ENCODE measurements at places on chromosomes 2 and 18.
A peak's percentile ranks its signal among the peaks of the same experiment; 100 is the strongest.

GRCh38 chr2:31828891-31829290 lies 181.9 kb downstream of the MEMO1 start:
- DNase-seq = no peak

- no peak for DNase-seq
These were observed 236.3 kb upstream of the NRXN1 start for GRCh38 chr2:51268191-51268590.

DNA sequence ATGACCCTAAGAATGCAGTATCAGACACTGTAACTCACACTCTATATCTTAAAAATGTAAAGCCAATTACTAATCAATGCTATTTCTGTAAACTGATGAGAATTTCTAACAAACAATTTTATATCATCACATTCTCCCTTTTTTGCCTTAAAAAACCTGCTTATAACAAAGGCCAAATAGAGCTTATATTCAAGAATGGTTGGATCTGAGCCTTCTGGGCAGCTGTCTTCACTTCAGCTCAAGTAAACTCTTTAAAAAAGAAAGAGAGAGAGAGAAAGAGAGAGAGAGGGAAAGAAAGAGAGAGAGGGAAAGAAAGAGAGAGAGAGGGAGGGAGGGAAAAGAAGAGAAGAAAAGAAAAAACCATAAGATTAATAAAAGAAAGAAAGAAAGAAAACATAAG lies 231.8 kb downstream of the KCNE4 start:
- no peak for DNase-seq

- no peak for DNase-seq
These were observed 9.5 kb downstream of the HK2 start for GRCh38 chr2:74843433-74843832.

- DNase-seq = no peak
These were observed 6.7 kb upstream of the COMMD1 start for GRCh38 chr2:61898810-61899209.

DNA sequence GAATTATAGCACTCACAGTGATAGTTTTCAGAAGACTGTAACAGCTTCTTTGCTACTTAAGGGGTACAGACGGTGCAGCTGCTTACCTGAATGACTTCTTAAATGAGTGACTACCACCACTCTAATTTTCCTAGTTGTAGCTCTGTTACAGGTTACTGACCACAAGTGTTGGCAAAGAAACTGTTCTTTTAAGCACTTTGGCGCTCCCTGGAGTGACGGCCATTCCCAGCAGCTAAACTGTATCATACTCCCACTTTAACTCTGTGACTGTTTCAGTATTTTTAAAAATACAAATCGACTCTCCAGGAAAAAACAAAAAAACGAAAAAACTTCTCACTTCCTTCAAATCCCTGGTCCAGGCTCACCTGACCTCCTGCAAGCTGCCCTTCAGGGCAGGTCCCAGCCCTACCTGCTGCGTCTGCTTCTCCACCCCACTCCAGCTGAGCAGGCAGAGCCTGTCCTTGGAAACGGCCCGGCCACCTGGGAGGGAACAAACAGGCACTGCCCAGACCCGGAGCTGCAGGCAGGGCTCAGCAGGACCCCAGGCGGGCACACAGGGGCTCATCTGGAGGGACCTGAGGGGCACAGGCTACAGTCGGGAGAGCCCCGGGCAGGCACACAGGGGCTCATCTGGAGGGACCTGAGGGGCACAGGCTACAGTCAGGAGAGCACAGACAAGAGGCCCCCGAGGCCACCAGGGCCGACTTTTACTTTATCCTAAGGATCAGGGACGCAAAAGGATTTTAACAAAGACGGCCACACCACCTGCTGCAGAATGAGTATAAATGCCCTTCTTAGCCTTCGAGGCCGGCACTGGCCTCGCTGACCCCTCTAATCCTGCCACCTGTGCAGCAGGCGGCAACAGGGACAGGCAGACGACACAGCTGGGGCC lies 24.5 kb downstream of the SLC66A2 start:
- DNase-seq = peak; percentile 78

DNA sequence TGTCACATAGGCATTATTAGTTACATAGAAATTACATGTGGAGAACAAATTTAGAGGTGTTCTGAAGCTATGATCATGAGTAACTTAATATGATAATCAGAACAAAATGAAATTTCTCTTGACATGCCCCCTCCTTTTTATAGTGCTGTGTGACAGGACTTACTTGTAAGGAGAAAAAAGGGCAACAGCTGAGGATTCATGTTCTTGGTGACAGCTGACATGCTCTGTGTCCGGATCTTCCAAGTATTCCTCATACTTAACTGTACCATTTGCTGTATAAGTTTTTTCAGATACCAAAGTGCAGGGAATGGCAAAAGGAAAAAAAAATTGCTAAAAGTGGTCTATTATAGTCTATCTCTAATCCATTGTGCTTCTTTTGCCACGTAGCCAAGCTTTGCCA lies 3.5 kb upstream of the MYL1 start:
- no peak for DNase-seq

DNA sequence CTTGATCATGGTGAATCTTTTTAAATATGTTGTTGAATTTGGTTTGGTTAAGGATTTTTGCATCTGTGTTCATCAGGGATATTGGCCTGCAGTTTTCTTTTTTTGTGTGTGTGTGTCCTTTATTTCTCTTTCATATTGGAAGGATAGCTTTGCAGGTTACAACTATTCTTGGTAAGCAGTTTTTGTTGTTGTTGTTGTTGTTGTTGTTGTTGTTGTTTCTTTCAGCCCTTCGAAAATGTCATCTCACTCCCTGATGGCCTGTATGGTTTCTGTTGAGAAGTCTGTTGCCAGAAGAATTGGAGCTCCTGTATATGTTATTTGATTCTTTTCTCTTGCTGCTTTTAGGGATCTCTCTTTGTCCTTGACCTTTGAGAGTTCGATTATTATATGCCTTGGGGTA lies 74.8 kb downstream of the SEMA4F start:
- DNase-seq = no peak

DNA sequence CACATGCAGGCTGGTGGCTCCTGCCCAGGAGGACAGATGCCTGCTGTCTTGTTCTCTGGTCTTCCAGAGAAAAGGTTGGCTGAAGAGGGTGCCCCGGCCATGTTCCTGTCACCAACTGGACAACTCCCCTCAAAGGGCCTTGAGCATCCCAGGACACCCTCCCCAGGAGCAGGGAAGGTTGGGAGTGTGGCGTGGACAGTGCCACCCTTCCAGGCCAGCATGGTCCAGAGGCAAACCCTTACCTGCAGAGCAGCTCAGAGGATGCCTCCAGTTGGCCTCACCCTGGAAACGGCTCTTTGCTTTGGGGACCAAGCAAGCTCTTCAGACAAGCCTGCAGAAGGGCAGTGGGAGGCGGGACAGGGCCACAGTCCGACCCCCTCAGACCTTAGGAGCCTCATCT lies 4.9 kb upstream of the GPC1 start:
- DNase-seq = no peak

DNA sequence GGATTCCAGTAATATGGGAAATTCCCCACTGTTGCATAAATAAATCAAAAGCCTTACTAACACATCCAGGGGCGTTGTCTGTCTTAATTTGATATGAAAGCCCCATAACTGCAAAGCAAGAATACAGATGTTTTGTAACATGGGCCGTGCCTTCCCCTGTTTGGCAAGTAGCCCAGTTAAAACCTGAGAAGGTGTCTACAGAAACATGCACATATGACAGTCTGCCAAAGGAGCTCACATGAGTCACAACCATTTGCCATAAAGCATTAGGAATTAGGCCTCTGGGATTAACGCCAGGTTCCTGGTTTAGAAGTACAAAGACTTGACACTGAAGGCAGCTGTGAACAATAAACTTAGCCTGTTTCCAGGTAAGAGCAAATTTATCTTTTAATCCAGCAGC lies 43.1 kb upstream of the LONRF2 start:
- DNase-seq = peak; percentile 10

DNA sequence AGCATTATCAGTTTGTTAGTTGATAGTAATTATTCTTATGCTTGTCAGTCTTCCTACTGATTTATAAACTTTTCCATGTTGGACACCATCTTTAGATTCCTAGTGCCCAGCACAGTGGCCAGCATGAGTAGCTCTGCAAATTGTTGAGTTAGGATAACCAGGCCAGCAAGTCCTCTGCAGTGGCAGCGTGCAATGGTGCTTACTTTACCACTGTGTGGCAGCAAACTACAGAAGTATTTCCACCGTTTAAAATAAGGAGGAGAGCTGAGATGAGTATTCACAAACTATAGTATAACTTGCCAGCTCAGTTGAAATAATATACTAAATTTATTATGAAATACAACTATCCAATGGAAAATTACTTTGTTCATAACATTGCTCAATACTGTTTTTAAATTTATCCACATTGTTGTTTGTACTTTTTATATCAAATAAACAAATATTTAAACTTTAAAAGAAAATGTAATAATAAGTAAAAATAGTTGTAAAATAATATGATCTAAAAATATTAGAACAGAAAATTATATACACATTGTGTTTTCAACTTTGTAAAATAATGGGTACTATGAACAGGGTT lies 9.3 kb upstream of the THADA start:
- DNase-seq = no peak

- DNase-seq = no peak
These were observed 71.2 kb downstream of the LRRTM1 start for GRCh38 chr2:80233333-80233732.

GRCh38 chr2:149686136-149687051 lies 98.8 kb upstream of the MMADHC start:
- DNase-seq = no peak

DNA sequence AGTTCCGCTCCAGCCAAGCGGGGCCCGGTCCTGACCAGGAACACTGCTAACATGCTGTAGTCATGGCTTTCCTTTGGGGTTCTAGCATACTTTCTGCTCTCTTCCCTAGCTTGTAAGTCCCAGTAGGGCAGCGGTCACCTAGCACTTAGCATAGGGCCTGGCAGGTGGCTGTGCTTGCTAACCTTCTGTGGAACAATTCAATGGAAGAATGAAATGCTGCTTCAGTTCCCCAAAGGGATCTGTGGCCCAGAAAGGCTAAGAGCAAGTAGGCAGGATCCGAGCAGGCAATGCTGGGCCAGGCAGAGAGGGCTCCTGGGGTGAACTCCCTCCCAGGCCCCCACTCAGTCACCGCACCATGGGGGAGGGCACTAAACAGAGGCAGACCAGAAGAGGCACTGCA lies 266.8 kb downstream of the CELF4 start:
- no peak for DNase-seq

GRCh38 chr2:126656431-126657147 lies 631 bp downstream of the GYPC start:
- DNase-seq = no peak

DNA sequence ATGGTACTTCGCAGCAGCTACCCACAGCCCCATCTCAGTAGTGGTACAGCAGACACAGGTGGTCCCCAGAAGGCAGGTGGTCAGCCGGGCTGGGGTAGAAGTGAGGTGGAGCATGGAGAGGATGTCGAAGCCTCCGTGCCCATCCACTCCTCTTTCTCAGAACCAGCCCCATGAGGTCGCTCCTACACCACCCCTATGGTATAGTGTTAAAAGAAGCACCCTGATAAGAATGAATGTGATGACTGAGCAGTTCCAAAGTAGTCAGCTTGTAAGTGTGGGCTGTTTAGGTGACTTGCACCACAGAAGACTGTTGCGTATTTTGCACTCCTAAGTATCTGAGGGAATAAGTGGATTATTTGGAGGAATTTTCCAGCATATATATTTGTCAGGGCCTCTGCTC lies 111.3 kb downstream of the WDSUB1 start:
- DNase-seq = no peak

- DNase-seq = no peak
These were observed 25.3 kb downstream of the RAMP1 start for GRCh38 chr2:237884681-237885080.

DNA sequence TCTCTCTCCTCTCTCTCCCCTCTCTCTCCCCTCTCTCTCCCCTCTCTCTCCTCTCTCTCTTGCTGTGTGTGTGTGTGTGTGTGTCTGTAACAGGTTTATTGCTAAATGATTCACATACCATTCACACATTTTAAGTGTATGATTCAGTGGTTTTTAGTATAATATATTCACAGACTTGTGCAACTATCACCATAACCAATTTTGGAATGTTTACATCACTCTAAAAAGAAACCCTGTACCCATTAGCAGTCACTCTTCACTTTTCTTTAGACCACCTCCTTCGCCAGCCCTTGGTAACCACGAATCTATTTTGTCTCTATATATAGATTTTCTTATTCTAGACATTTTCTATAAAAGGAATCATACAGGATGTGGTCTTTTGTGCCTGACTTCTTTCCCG lies 11.4 kb downstream of the THNSL2 start:
- DNase-seq = no peak

- DNase-seq = no peak
These were observed 170.2 kb downstream of the ATAD2B start for GRCh38 chr2:23756593-23757292.

DNA sequence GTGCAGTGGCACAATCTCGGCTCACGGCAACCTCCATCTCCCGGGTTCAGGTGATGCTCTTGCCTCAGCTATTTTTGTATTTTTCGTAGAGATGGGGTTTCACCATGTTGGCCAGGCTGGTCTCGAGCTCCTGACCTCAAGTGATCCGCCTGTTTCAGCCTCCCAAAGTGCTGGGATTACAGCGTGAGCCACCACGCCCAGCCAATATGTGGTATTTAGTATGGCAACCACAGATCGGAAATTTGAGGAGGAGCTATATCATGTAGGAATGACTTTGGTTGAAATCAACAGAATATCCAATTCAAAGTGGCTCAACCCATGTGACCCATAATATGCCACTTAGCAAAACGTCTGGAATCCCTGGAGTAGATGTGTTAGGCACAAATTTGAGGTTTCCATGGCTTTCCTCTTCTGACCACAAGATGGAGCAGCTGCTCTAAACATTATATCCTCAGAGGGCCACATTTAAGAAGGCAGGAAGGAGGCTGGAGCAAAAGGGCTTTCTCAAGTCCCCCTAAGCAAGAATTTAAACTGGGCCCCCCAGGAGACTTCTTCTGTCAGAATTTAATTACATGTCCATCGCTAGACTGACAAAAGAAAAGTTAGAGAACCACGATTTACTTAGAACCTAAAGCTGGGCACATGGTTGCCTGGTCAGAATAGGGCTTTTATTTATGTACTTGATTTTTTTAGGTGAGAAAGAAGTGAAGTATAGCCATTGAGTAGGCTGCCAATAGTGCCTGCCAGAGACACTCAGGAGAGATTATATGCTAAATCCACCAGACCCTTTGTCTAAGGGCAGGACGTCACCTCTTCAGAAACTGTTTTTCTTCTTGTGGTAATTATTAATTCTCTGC lies 49.6 kb upstream of the ITSN2 start:
- no peak for DNase-seq
